ENCODE measurements at places on chromosomes 1 and 21. TPM values are rescaled to one million over a fixed set of nuclear protein-coding genes. Genes with fewer than 3 reads are reported as not detected.

DNA sequence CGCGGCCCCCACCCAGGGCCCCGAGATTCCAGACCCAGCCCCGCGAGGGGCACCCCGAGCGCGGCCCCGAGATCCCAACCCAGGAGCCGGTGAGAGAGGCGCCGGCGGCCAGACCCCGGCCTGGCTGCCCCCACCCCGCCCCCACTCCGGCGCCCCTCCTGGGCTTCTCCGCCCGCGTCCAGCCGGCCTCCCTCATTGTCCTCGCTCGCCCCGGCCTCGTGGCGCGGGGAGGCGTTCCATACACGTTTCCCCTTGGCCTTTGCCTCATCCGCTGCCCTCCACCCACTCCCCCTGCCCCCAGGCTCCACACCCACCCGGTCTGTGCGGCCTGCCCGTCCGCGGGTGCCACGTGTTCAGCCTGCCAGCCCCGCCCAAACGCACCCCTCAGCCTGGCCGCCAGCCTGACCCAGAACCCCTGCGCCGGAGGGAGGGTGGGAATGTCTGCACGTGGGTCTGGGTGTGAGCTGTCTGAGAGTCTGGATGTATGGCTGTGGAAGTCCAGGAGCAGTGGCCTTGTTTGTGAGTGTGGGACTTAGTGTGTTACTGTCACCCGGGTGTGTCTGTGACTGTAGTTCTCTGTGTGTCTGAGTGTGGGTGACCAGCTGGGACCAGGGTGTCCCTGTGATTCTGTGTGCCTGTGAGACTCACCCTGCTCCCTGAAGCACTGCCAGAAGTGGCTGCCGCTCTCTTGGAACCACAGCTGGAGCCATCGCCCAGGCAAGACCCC lies 681 bp downstream of the B4GALT2 start:
- no peak for DNase-seq

- DNase-seq: no peak
These were observed 51.8 kb downstream of the EDN2 start for GRCh38 chr1:41432481-41433280.

- DNase-seq: no peak
These were observed 6.4 kb downstream of the ELAPOR1 start for GRCh38 chr1:109120356-109120755.

DNA sequence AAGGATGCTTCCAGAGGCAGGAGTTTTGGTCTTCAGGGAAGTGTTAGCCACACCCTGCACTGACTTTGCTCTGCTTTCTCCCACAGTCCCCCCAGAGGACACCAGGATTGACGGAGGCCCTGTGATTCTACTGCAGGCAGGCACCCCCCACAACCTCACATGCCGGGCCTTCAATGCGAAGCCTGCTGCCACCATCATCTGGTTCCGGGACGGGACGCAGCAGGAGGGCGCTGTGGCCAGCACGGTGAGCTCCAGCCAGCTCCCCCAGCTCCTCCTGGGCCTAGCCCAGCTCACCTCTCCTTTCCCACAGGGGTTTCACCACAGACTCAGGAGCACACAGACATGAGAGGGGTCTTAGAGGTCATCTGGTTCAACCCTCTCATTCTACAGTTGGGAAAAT lies 90.9 kb downstream of the KIRREL1 start:
- no peak for DNase-seq

DNA sequence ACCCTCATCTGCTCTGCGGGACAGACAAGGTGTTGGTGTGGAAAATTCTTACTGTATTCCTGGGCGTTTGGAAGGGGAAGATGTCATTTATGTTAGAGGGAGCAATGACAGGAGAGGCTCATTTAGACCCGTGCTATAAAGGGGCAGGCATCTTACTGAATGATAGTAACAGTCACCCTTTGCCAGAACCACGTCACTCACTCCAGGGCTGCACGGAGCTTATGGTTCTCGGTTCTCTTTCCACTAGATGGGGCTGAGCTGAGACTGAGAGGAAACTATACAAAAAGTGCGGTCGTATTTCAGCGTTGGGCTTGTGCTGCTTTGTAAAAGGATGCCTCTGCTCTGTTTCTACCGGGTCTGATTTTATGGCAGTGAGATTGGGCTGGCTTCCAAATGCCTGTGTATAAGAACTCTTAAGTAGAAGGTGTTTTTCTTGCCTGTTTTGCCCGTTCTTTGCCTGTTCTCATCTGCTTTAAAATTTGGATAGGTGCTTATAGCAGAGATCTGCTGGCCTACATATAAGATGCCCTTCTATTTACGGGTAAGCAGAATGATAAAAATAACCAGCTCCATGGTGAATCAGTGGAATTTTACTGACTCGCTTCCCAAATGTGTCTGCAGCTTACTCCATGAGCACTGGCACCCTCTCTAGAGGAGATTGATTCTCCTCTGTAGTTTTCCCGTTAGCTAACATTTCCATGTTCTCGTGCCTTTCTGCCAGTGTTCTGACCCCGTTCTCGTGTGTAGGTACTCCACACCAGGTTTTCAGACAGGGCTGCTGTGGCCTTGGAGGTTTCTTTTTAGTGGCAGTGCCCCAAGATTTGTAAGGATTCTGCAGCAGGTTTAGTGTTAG lies 55.9 kb downstream of the MRPS6 start:
- DNase-seq: peak; percentile 65

DNA sequence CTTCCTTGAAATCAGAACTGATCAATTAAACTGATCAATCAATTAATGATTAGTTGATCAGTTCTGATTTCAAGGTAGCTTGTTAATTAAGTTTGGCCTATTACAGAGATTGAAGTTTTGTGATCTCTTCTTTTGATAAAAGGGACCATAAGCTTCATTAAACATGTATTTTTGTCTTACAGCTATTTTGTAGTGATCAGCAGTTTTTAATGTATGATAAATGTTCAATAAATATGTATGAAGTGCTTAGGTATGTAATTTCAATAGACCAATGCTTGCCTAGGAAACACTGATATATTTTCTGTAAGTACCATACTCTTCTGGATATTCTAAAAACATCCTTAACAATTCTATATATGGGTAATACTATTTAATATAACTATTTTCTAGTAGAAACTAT lies 569.6 kb downstream of the BRINP3 start:
- no peak for DNase-seq

DNA sequence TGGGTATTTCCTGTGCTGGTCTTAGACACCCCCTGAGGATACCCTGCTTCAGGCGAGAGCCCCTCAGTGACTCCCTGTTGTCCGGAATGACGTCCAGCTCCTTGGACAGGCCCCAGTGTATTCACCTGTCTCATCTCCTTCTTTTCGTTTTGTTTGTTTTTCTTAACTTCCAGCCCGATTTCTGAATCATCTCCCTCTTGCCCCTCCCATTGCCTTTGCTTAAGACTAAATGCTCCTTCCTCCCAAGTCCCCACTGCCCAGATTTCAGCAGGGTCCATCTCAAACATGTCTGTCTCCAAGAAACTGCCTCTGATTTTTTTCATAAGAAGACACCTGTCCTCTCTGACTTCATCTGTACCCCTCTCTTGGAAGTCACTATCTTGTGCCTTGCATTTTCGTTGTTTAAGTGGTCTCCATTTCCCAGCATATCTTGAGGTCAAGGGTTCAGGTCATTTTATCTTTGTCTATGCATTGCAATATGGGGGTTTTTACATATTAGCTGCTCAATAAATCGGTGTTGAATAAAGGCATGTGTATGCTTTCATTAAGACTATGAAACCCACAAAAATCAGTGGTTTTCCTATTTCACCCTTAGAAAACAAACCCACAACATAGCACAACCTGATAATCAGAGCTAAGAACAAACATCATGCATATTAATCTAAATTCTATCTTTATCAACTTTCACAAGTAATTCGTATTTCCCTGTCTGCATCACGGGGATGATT lies 58.4 kb upstream of the LGALS8 start:
- no peak for DNase-seq

DNA sequence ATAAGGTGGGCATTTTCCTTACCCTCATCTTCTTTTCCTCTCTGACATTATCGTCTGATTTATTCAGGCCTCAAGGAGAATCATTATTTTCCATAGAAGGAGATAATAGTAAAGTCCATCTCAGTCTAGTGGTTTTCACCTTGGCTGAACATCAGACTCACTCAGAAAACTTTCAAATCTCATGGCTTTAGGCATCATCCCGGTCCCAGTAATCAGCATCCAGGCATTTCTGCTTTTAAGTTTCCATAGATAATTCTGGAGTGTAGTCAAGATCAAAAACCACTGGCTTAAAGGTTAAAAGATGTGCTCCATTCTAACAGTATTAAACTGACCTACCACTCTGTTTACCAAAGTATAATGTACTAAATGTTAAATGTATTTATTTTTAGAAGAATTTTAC lies 49.4 kb downstream of the RNF2 start:
- DNase-seq: no peak

- DNase-seq: no peak
These were observed 56.2 kb upstream of the RASAL2 start for GRCh38 chr1:178037510-178038253.

- no peak for DNase-seq
These were observed 23.7 kb upstream of the LYPLAL1 start for GRCh38 chr1:219149953-219150352.

GRCh38 chr1:216247937-216248336 lies 175.3 kb downstream of the USH2A start:
- no peak for DNase-seq

DNA sequence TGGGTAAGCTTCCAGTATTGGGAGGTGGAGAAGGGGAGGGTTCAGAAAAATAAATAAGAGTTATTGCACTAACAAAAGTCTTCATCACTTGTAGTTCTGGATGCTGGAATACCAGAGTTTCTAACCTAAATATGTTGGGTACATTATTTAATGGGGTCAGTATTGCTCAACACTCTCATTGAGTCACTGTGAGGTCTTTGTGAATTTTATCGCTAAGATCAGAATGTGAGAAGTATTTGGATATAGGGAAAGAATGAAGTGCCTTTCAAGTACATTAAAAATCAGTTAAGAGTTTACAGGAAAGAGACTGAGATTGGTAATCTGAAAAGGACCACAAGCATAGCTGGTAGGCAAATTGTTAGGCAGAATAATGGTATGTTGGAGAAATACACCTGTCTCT lies 8.8 kb downstream of the SNRPE start:
- no peak for DNase-seq

DNA sequence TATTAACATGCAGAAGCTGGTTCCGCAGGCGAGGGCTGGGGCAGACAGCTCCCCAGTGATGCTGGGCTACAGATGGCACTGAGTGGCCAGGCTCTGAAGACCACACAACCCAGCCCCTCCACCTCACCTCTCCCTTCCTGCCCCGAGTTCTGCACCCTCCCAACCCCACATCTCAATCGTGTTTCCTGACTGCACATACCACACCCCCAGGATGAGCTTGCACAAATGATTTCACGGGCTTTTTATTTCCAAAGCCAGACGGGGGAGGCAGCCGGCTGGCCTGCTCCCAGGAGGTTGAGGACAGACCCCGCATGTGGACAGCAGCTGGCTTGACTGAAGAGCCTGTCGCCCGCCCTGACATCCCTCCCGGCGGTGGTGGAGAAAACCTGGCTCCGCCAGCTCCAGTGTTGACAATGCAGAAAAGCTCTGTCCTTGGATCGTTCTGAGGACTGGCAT lies 21.4 kb upstream of the ALDH4A1 start:
- DNase-seq: no peak

DNA sequence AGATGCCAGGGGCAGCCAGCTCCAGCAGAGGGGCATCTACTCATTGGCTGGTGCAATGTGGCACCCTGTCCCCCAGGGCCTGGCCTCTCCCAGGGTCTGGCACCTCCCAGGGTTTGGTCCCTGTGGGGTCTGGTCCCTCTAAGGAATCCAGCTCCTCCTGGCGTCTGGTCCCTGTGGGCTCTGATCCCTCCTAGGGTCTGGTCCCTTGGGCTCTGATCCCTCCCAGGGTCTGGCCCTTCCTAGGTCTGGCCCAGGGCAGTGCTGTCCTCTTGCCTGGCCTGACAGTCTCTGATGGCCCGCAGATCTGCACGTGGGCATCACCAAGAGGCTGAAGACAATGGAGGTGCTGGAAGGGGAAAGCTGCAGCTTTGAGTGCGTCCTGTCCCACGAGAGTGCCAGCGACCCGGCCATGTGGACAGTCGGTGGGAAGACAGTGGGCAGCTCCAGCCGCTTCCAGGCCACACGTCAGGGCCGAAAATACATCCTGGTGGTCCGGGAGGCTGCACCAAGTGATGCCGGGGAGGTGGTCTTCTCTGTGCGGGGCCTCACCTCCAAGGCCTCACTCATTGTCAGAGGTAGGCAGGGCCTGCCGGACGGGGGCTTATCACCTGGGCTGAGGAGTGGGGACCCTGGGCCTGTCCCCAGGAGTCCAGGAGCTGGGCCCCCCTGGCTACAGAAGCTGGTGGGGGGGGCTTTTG lies 73.9 kb downstream of the OBSCN start:
- no peak for DNase-seq

GRCh38 chr1:41314376-41315145 lies 46.7 kb upstream of the FOXO6 start:
- no peak for DNase-seq

DNA sequence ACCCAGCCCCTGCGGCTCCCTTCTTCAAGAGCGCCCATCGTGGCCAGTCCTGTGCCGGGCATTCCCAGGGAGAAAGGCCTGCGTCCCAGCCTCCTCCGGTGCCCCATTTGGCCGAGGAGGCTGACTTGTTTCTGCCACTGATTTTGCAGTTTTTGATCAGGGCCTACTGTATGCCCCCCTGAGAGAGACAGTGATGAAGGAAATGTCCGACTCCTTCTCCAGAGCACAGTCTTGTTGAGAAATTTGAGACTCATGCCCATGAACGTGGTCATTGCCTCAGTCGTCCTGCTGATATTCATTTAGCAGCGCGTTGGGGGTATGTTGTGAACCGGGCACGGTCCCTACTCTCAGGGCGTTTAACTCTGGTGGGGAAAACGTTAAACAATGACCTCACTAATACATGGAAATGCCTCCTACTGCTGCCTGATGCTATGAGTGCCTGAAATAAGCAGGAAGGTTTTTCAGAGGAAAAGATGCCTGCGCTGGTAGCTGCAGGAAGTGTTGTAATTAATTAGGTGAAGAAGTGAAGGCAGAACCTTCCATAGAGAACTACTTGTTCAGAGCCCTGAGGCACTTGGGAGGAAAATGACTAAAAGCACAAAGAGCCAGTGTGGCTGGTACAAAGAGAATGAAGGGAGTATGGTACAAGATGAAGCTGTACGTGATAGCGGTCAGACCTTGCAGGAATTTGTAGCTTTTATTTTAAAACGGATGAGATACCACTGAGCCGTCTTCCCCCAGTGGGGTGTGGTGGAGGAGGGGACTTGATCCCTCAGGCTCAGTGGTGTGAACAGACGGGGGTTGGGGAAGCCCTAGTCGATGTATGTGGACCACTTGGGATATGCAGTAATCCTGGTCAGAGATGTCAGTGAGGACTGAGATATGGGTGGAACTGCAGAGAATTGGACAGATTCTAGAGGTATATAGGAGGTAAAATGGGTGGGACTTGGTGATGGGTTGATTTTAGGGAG lies 730 bp downstream of the ZCCHC17 start:
- peak; percentile 20 for DNase-seq

TEDDM1 gene
- not detected for polyA plus RNA-seq

KLHDC8A gene
- polyA plus RNA-seq: 1.6 TPM

CYP4Z1 gene
- 0.15 TPM for polyA plus RNA-seq

C1orf115 gene
- 26.6 TPM for polyA plus RNA-seq

OR2W3 gene
- 0.47 TPM for polyA plus RNA-seq

RGS1 gene
- polyA plus RNA-seq: 2.1 TPM

LINGO4 gene
- polyA plus RNA-seq: not detected

TRAF3IP3 gene
- 1.9 TPM for polyA plus RNA-seq

Measured in right renal cortex interstitium (tissue), 3 donors.